ENCODE measurements at places on chromosomes 1 and 21.

DNA sequence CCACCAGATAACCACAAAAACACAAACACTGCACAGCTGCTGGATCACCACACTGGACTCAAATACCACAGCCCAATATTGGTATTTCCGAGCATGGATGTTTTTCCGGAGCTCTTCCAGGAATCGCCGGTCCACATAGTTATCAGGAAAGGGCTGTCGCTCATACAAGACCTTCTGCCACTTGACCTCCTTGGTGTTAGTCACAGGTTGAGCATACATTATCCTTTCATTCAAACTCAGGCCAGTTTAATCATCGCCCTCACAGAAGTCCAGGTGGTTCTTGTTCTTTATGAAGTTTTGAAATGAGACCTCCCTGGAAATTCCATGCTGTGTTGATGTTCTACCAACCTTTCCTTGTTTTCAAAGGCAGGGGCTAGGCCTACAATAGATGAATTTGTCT is 1.5 kb downstream of the PIGC start:
- DNase-seq = no peak

DNA sequence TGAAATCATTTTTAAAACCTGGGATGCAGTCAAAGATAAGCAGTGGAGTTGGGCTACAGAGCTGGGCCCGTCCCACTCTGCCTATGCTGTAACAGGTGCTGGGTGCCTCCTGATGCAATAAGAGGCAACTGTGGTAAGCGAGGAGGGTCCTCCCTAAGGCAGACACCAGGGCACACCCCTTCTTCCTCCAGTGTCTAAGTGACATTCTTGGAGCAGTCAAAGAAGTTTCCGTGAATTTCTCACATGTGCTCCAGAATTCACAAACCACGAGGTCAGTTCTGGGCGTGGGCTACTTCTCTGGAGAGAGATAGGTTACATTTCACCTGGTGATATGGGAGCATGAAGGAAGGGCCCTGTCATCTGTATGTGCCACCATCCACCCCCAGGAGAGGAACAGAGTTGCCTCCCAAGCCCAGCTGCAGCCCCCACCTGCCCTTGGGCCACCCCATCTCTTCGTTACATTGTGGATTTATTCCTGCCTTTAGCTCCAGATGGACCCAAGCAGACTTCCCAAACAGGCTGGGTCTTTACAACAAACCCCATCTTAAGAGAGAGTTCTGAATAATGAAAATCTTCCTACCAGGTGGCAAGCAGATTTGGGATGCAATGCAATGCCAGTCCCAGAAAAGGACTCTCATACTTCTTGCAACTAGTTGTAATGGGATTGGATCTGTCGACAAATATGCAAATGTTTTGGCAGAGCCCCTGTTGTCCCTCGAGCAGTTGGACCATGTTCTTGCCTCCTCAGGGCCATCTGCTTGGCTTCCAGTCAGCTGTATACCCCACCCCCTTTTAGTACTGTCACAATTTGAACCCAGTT is 82.5 kb upstream of the CNTN2 start:
- no peak for DNase-seq

DNA sequence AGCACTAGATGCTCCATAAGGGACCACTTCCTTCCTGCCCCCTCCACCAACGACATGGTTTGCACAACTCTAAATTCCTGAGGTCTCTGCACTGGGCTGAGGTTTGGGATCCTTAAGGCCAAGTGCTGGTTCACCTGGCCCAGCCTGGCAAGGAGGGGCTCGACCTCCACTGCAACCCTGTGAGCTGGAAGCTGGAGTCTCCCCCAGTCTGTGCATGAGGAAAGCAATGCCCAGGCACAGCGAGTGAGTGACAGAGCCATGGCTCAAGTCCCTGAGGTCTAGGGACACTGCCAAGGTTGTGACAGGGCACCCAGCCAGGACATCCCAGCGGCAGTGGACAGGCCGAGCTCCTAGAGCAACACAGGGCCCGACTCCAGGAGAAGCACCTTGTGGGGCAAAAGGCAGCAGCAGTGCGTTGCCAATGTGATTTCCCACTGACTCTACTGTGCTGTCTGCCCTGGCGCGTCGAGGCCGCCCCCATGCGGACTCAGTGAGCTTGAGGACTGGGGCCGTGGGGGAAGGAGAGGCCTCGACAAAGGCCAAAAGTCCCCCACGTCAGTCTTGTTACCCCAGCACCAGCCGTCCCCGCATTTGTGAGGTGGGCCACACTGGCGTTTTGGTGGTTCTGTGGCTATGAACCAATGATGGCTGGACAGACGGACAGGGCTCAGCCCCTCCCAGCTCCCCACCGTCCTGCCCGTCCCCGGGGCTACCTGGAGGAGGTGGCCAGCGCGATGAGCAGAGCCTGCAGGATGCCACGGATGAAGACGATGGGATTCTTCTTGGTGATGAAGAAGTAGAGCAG is 30.0 kb downstream of the PODN start:
- DNase-seq = no peak

- DNase-seq = no peak
Observed at GRCh38 chr1:28286111-28286510, 26.8 kb downstream of the SESN2 start.

- no peak for DNase-seq
Observed at GRCh38 chr1:63024132-63024531, 240.2 kb downstream of the ATG4C start.

DNA sequence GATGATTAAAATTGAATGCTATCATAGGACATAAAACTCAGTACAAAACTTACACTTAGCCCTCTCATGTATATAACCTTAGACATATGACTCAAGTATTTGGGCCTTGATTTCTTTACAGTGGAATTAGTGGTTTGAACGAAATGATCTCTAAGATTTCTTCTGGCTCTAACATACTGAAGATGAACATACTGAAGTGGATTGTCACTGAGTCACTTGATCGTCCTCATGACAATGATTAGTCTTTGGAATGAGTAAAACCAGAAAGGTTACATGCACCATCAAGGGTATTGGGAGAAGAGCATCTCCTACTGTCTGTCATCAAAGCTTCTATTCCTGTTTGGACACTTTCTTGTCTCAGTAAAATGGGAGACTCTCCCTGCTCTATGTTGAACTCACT is 17.4 kb downstream of the FMN2 start:
- DNase-seq = no peak

DNA sequence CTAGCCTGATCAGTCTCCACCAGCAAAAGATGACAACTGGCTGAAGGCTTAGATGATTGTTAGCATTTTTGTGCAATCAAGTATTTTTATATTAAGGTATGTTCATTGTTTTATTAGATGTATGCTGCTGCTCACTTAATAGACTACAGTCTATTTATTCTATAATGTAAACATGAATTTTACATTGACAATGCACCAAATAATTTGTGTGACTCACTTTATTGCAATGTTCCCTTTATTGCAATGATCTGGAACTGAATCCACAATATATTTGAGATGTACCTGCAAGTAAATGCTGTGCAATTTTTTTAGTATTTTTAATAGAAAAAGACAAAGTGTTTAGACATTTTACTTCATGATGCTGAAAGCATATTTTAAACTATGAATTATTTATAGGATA is 896.5 kb downstream of the AMY1C start:
- no peak for DNase-seq

GRCh38 chr1:94463765-94464330 is 45.7 kb downstream of the ABCD3 start:
- DNase-seq = no peak

DNA sequence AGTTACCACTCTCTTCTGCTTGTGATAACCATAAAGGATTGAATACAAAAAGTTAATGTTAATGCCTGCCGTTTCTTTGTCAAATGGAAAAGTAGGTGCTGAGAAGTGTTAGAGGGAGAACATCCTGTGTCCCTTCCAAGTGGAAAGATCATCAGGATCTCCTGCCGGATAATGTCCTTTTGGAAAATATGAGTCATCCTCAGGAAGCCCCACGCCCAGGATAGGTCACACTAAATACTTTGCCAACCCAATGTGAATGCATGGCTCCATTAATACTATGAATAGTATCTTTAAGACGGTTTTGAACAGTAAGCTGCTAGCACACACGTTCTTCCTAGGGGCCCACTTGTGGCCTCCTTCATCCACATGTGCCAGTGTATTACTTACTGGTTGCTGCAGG is 279.5 kb downstream of the ZNF326 start:
- DNase-seq = no peak

DNA sequence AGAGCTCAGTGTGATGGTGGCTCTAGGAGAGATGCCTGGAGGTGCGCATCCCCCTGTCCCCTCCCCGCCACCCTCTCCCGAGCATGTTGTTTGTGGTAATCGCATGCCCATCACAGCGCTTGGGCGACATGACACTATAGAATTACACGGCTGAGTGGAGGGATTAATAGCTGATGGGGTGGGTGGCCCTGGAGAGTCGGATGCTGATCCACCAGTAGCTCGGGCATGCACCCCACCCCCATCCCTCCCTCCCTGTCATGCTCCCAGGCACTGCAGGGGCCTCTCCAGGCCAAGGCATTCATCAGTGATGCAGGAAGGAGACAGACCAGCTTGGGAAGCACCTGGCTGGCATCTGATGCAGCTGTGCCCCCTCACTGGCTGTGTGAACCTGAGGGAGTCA is 159.0 kb upstream of the IGSF21 start:
- DNase-seq = no peak

GRCh38 chr1:53598966-53599365 is 139.8 kb downstream of the DMRTB1 start:
- DNase-seq = no peak

GRCh38 chr1:5968161-5968736 is 24.0 kb downstream of the NPHP4 start:
- DNase-seq = no peak

DNA sequence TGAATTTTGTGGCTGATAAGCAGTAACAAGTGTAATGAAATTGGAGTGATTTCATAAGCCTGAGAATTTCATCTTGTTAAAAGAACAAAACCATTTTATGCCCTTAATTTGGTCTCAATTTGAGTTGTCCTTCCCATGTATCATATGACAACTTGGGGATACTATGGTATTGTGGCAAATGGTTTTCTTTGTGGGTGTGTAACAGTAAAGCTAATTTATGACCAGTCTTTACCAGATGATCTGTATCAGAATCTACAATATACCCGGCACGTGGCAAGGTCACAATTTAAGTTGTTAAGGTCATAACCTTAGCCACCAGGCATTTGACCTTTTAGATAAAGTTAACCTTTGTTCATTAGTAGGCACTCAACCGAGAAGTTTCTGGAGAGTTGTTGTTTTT is 9.1 kb downstream of the NFIA start:
- DNase-seq = no peak

All from CD4-positive, alpha-beta T cell (primary cell).